ENCODE measurements at places on chromosomes 2 and 18.

DNA sequence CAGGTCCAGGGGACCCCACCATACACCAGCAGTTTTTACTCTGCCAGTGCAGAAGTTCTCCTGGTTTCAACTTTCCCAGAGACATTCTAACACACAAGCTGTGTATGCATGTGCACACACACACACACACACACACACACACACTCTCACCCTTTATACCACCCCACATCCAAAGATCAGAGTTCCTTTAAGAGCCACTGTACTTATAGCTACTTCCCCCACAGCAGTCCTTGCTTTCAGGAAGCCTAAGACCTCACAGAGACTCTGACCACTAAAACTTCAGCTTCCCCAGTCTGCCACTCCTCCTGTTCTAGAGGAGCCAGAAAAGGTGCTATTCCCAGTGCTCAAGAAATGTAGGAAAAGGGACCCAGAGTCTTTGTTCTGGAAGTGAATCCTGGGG, 107.8 kb downstream of the ZNF521 start:
- DNase-seq: no peak

DNA sequence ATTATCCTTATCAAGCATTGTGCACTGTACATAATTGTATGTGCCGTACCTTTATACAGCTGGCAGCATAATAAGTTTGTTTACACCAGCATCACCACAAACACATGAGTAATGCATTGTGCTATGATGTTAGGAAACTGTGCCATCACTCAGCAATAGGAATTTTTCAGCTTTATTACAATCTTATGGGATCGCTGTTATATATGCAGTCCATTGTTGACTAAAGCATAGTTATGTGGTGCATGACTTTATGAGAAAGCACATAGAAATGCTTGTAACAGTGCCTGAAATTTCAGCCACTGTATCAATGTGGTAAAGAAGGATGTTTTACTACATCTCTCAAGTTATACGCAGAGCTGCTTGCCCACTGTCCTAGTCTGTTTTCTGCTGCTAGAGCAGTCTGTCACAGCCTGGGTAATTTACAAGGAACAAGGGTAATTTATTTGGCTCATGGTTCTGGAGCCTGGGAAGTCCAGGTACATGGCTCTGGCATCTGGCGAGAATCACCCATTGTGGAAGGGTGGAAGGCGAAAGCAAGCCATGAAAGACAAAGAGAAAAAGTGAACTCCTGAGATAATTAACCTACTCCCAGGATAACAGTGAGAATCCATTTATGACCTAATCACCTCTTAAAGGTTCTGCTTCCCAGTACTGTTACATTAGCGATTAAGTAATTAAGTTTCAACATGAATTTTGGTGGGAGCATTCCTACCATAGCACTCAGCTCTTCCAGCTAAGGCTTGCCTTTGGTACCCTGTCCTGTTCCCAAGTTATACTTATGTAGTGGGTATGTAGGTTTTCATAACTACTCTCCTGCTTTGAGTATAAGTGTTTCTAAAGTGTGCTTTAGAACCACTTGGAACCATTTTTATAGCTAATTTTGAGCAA, 4.6 kb downstream of the MAP3K20 start:
- no peak for DNase-seq

GRCh38 chr18:22559414-22560274, 141.9 kb upstream of the CTAGE1 start:
- no peak for DNase-seq

- no peak for DNase-seq
These were observed 1579.2 kb upstream of the ACVR2A start for GRCh38 chr2:146265656-146266055.

GRCh38 chr2:36915627-36916026, 50.7 kb downstream of the STRN start:
- DNase-seq: no peak

GRCh38 chr2:241506793-241507429, 1.5 kb downstream of the STK25 start:
- no peak for DNase-seq

GRCh38 chr2:222955008-222955407, 94.2 kb downstream of the ACSL3 start:
- no peak for DNase-seq

DNA sequence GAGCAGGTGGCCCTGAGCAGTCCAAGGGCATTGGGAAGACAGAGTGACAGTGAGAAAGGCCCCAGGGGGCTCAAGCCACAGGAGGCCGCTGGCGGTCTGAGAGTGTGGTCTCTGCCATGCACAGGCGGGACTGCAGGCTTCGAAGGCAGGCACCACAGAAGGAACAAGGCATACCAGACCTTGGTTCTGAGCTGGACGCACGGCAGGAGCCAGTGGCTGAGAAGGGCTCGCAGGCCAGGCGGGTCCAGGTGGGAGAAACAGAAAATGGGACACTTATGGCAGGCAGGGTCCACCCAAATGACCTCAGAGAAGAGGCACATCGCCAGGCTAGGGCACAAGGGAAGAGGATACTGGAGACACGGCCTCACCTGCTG, 14.9 kb downstream of the HJURP start:
- no peak for DNase-seq

GRCh38 chr2:57848723-57849122, 197.9 kb upstream of the VRK2 start:
- no peak for DNase-seq

DNA sequence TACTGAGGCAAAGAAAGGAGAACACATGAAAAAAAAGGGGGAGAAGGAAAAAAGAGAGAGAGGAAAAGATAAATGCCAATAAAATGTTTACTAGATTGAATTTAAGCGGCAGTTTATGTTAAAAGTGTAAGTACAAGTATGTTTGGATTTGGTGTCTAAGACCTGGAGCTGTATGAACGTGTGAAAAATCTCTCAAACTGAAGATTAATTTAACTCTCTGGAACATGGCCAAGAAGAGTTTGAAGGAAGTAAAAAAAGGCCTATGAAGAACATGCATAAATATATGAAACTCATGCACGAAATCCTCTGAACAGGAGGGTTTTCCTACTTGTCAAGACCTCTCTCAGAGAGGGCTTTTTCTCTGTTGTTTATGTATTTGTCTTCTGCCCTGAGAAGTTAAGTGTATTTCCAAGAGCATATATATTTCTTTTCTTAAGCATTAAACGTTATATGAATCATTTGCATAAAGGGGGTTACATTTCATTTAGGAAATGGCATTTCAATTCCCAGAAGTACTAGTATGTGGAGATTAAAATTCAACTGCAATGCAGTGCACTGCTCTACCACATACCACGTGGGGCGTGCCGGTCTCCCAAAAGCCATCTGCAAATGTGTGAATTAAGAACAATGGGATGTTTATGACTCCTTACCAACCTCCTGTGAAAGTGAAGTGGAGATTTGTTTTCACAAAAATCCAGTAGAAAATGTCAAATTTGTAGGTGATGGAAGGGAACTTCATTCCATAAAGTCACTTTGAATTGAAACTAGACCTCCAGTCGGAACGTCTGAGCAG, 281.1 kb upstream of the TRIB2 start:
- no peak for DNase-seq

- DNase-seq: no peak
These were observed 2.4 kb downstream of the OSR1 start for GRCh38 chr2:19355931-19356544.

DNA sequence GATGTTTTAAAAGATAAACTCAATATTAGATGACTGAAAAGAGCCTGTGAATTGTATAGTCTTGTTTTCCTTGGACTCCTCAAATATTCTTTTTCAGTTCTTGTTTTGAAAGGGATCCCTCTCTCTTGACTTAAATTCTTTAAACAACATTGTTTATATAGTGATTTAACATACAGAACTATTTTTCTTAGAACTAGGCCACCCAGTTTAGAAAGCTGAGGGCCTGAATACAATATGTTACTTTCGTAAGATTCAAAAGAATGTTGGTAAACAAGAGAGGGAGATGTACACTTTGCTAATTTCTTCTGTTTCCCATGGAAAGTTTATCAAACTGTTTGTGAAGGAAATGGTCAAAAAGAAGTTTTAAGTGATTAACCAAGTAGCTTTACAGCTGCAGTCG, 5.5 kb upstream of the TSPYL6 start:
- DNase-seq: no peak

GRCh38 chr18:62611453-62612288, 88.8 kb downstream of the ZCCHC2 start:
- DNase-seq: no peak

DNA sequence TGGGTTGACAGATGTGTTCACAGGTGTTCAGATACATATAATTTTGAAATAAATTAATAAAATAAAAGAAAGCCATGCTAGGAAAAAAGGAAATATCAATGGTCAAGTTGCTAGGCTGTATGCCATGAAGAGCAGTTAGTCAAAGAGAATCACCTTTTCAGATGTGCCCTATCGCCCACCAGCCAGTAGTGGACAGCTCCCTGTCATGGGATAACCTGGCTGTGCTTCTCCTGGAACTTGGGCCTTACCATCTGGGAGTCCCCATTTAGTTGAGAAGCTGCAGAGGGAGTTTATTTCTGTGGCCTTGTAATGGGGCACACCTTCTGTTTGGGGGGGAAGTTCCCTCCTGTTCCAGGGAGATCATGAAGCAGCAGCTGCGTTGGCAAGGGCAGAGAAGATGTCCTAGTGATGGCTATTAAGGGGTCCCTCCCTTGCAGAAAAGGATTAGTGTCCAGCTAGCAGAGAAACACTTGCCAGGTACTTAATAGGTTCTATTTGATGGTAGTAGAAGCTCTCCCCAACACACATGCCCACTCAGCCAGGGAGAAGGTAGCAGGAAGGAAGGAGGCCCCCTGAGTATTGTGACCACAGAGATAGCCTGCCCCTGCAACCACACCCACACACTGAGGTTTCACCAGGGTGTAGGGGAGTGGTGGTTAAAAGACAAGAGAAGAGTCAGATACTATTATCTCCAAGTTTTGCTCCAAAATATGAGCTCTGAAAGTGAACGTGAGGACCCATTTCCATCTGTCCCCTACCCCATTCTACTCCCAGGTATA, 117.7 kb downstream of the B3GNT2 start:
- no peak for DNase-seq

DNA sequence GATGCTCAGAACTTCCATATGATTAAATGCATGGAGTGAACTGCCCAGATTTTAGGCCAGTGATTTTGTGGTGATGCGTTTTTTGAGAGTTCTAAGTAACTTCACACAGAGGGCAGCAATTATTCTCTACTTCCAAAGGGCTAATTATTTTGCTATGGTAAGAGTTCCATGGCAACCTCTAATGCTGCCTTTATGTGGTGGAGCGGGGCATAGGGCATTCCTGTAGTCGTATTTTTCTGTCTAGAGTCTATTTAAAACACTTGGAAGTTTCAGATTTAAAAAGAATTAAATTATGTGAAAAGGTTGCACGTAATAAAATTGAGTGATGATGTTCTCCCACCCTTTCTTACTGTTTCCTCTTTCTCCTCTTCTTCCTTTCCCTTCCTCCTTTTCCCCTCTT, 63.9 kb upstream of the EML6 start:
- no peak for DNase-seq

DNA sequence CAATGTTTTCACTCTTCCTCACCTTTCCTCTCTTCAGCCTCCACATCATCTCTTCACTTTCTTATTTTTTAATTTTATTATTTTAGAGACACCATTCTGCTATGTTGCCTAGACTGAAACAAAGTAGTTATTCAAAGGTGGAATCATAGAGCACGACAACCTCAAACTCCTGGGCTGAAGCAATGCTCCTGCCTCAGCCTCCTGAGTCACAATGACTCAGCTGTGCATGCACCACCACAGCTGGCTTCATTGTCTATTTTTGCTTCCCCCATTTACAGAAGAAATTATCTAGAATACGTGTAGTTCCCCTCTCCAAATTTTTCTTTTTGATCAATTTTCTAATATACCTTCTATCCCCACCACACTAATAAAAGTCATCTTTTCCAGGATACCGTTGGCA, 911.5 kb upstream of the SOX11 start:
- DNase-seq: no peak

- no peak for DNase-seq
These were observed 62.3 kb upstream of the BOD1L2 start for GRCh38 chr18:57084331-57085271.

DNA sequence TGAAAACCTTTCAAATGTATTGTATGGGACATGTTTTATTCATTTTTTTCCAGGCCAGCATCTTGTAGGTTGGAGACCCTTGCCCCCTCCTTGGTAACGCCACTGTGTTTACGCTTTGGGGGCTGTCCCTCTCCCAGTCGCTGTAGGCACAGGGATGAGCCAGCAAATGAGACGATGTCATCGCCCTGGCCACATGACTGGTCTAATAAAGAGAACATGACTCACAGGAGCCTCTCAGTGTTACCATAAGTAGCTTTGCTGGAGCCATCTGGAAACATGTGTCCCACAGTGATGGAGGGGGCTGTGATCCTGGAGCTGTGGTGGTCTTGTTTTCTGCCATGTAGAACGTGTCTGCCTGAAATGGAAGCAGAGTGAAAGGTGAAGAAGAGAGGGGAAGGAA, 78.9 kb downstream of the CD8B2 start:
- DNase-seq: peak; percentile 63

DNA sequence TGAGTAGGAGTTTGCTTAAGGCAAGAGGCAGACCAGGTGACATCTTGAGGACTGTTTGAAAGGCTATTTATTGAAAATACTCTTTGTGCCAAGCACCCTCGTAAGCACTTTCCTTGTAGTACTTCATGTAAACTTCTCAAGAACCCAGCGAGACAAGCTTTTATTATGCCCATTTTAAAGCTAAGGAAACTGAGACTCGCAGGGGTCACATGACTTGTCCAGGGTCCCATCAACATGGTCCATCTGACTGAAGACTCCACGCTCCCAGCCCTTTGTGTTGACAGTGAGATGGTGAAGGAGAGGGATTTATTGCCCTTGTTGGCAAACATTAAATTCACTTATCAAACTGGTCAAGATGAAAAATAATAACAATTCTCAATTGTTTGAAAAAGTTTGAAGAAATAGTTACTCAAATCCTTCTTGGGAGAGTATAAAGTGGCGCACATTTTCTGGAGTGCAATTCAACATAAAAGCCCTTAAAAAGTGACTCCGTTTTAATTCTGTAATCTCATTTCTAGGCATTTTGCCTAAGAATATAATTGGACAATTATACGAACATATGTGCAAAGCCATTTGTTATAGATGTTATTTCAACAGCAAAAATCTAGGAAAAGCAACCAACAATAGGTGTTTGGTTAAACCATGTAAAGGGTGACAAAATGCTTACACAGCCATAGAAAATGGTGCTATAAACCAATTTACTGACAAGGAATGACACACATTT, 270.5 kb upstream of the NCKAP5 start:
- DNase-seq: no peak

DNA sequence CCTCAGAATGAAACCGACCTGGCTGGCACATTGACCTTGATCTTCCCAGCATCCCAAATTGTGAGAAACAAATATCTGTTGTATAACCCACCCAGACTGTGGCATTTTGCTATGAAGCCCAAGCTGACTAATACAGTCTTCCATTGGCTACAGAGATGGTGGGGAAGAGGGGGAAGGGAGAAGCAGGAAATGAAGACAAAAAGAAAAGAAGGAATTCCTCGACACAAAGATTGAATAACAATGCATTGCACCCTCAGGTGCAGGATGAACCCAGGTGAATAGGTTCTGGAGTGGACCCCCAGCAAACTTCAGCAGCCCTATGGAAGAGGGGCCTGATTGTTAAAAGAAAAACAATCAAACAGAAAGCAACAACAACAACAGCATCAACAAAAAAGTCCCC, 270.7 kb downstream of the FSIP2 start:
- no peak for DNase-seq

- no peak for DNase-seq
These were observed 1.1 kb upstream of the EVA1A start for GRCh38 chr2:75561566-75562512.

Data from dorsolateral prefrontal cortex (tissue), 122 donors.